ENCODE measurements at places on chromosomes 6 and 20.

GRCh38 chr6:149925253-149925973, 2.5 kb upstream of the RAET1G start:
- DNase-seq = no peak

DNA sequence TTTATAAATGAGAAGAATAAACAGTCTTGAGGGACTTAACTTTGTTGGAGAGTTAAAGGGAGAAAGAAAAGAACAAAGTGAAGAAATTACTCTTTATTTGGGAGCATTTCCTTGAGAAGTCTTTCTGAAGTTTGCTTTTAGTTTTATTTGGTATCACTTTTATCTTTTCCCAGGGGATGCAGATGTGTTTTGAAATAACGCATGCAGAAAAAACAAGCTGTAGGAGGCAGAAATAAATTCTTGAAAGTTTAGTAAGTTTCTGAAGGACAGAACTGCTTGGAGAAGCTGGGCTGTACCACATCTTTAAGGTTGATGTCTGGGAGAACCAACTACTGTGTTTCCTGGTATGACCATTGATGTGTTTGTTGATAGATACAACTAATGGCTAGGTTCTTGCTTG, 75.0 kb downstream of the PLCB4 start:
- DNase-seq = no peak

GRCh38 chr6:79071547-79071946, 6.5 kb downstream of the PHIP start:
- no peak for DNase-seq

DNA sequence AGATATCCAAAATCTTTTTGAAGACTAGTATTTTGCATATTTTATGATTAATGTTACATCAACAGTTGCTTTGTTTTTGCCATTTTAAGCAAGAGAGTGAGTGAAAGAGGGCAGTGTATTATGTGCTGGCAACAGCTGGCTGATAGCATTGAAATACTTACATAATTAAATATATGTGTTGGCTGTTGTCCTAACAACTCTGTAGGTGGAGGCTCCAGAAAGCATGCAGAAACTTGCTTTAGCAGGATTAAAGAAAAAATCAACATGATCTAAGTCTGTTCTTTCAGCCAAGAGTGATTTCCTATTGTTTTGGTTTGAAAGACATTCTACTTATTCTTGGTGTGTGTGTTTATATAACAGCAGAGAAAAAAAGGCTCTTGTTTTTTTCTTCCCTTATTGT, 127.5 kb downstream of the CDKAL1 start:
- DNase-seq = no peak

DNA sequence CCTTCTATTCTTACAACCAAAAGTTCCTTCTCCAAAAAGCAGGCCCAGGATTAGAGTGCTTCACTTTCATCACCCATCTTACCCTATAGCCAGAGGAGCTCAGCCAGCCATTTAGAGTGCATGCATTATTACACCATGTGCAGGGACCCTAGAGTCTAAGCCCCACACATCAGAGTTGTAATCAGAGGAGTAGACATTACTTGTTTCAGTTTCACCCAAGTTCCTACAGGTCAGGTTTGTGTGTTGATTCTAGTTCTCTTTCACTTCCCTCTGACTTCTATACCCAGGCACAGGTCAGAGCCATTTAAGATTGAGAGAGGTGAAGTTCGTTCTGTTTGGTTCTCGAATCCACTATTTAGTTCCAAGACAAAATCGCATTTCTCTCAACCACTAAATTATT, 16.3 kb upstream of the ARFGEF3 start:
- no peak for DNase-seq

- DNase-seq = no peak
Measured at GRCh38 chr6:125253881-125254280, 47.9 kb downstream of the HDDC2 start.

All from CD4-positive, alpha-beta T cell treated with Interleukin-15 for 4 hours (primary cell).